ENCODE measurements at places on chromosomes 7 and 10.

DNA sequence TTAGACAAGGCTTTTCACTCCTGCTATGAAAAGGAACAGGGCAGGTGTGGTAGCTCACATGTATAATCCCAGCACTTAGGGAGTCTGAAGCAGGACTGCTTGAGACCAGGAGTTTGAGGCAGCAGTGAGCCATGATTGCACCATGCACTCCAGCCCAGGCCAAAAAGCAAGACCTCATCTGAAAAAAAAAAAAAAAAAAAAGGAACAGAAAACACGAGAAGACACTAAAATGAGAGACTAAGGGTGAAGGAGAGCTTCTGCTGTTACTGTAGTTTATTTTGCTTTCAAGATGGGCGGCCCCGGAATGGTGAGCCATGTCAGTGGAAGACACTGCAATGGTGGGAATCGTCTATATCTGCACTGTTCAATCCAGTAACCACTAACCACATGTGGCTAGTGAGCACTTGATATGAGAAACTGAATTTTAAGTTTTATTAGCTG lies 9.9 kb downstream of the PIP4K2A start:
- no peak for DNase-seq

DNA sequence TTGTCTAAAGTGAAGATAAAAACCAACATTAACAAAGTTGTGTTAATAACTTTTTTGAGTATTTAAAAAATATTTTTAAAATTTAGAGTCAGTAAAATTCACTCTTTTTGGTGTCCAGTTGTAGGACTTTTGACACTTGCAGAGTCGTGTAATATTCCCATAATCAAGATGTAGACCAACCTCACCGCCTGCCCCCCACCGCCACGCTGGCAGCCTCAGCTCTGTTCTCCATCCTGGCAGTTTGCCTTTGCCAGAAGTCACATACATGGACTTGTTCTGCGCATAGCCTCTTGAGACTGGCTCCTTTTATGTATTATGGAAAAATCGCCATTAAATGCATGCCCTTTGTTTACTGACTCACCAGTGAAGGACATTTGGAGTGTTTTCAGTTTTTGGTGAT lies 27.3 kb upstream of the SYCE1 start:
- no peak for DNase-seq

GRCh38 chr10:15015451-15015850 lies 28.3 kb upstream of the OLAH start:
- no peak for DNase-seq

DNA sequence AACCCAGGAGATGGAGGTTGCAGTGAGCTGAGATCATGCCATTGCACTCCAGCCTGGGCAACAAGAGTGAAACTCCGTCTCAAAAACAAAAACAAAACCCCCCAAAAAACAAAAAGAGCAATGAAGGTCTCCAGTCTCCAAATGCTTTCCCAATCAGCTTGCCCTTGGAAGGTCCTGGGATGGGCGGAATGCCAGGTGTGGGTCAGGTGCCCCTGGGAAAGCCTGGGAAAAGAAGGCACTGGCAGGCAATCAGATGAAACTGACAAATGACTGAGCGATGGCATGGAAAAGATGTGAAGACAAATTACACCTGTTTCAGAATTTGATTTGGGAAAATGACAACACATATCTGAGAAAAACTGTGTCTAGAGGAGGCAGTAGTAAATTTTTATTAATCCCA lies 210.4 kb upstream of the IMMP2L start:
- no peak for DNase-seq

GRCh38 chr10:32377458-32378259 lies 30.7 kb upstream of the EPC1 start:
- DNase-seq = peak; percentile 50

GRCh38 chr7:45219130-45219529 lies 61.5 kb downstream of the RAMP3 start:
- DNase-seq = no peak

GRCh38 chr7:38229386-38229785 lies 44.0 kb downstream of the TARP start:
- DNase-seq = peak; percentile 78

DNA sequence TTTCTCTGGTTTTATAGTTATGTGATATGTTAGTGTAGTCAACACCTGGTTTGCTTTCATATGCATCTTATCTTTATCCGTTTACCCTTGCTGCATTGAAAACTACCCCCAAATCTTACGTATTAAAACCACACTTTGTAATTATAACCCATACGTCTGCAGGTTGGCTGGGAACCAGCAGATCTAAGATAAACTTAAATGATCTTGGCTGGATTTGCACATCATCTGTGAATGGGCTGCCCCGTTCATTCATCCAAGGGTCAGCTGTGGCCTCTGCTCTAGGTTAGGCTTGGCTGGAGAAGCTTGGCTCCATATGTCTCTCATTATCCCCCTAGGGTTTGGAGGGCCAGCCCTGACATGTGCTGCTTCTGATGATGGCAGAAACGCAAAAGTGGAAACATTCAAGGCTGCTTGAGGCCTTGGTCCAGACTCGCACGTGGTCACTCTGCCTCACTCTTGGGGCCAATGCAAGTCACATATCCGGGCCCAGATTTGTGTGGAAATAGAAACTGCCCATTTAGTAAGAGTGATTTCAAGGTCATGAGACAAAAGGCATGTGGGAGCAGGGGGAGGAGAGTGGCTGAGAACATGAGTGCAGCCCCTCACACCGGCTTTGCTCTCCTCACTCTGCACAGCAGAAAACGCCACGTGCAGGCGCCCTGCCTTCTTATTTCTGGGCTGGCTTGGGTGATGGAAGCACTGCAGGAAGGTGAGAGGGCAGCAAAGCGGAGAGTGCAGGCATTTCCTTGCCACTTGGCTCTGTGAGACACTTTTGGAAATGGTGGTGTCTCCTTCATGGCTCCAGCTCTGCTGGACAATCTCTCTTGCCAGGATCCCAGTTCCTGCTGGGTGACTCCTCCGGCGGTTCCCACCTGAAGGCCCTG lies 553.8 kb downstream of the GLRX3 start:
- no peak for DNase-seq

DNA sequence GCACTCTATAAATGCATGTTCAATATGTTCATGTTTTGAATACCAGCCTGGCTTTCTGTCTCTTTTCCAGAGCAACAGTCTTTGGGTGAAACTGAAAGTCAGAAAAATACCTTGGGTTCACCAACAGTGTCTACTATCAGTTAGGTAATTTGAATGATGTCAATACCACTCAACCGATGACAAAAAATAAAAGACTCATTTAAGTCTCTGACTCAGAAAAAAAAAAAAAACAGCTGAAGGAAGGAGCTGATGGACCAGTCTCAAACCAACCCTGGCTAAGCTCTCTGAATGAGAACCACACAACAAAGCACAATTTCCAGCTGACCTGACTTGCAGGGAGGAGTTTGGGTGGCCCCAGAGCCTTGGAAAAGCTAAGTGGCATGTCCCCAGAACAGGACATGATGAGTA lies 42.5 kb downstream of the ABLIM1 start:
- DNase-seq = no peak

DNA sequence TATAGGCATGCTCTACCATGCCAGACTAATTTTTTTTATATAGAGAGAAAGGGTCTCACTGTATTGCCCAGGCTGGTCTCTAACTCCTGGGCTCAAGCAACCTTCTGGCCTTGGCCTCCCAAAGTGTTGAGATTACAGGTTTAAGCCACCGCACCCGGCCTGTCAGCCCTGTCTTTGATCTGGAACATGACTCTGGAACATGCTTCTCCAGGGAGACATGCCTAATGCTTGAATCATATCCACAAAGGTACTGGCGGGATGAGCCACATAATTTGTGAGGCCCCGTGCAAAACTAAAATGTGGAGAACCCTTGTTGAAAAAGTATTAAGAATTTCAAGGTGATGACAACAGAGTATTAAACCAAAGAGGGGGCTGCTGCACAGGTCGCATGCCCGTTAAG lies 282.8 kb downstream of the ARHGAP12 start:
- DNase-seq = peak; percentile 89

GRCh38 chr7:21094589-21094988 lies 307.9 kb upstream of the SP8 start:
- DNase-seq = no peak

DNA sequence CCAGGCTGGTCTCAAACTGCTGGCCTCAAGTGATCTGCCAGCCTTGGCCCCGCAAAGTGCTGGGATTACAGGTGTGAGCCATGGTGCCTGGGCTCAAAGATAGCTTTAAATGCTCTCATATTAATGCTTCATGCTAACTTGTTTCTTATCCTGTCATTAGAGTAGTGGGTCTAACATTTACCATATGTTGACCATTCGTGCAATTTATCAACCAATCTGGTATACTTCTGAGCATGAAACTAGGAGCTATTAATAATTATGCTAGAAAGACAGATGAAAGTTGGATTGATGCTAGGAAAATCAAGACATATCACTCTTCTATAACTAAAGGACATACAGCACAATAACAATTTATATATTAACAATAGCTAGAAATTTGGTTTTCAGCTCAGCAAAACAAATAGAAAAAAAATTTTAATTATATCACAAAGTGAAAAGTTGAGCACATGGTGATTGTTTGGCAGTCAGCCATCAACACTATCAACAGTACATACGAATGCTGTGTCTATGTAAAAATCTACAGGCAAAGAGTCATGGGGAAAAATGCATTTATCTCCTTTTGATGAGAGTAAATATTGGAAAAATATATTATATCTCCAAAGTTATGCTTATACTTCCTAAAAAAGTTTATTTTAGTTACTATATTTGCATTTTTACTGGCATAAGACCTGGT lies 112.1 kb upstream of the ABCB5 start:
- no peak for DNase-seq

DNA sequence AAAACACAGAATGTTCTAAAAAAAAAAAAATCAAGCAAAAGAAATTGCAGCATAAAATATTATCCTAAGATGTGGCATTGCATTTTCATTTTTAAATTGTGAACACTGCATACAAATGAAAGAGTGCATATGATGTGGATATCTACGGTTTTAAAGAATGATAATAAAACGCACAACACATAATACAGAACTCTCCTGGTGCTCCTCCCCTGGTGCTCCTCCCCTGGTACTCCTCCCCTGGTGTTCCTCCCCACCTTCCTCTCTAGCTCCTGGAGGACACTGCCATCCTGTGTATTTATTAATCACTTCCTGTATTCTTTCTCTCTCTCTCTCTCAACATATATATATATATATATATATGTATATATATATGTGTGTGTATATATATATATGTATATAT lies 100.1 kb downstream of the SLC37A3 start:
- DNase-seq = no peak

GRCh38 chr7:105512926-105513526 lies 9.0 kb downstream of the PUS7 start:
- DNase-seq = no peak

- DNase-seq = peak; percentile 95
These were observed 25.0 kb upstream of the C1GALT1 start for GRCh38 chr7:7157177-7157886.

DNA sequence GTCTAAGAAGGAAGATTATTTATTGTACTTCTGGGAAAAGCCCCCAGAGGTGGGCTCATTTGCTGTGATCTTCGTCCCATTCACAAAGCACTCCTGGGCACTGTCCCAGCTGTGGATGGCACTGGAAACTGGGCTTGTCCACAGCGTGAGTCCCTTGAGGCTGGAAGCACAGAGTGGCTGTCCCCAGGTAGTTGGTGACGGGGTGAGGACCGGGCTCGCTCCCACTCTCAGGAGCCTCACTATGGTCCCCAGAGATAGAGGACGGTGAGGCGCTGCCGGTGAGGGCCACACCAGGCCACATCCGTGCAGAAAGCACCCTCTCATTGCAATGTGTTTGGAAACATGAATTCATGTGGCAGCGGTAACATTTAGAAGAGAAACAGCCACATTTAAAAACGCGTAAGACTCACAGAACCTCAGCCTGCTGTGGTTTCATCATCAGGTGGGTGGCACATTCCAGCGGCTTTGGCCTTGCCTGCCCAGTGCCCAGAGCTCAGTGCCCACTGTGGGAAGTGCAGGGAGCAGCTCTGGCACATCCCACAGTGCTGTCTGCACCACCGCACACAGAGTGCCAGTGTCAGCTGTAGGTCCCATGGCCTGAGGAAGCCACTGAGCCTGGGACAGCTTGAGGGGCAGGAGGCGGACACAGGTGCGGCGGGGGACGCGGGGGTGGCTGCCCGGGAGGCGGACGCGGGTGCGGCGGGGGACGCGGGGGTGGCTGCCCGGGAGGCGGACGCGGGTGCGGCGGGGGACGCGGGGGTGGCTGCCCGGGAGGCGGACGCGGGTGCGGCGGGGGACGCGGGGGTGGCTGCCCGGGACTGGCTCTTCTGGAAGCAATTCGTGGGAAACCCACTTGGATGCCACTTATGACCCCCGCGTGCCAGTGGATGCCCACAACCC lies 449.8 kb downstream of the DNAJB6 start:
- no peak for DNase-seq

DNA sequence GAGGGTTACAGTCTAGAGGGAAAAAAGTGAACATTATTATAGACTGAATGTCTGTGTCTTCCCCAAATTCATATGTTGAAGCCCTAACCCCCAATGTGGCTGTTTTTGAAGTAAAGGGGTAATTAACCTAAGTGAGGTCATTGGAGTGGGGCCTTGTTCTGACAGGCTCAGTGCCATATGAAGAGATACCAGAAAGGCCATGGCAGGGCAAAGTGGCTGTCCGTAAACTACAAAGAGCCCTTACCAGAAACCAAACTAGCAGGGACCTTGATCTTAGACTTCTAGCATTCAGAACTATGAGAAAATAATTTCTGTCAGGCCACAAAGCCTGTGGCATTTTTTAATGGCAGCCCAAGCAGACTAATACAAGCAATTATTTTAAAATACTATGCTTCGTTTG lies 8.7 kb downstream of the TMEM209 start:
- no peak for DNase-seq

DNA sequence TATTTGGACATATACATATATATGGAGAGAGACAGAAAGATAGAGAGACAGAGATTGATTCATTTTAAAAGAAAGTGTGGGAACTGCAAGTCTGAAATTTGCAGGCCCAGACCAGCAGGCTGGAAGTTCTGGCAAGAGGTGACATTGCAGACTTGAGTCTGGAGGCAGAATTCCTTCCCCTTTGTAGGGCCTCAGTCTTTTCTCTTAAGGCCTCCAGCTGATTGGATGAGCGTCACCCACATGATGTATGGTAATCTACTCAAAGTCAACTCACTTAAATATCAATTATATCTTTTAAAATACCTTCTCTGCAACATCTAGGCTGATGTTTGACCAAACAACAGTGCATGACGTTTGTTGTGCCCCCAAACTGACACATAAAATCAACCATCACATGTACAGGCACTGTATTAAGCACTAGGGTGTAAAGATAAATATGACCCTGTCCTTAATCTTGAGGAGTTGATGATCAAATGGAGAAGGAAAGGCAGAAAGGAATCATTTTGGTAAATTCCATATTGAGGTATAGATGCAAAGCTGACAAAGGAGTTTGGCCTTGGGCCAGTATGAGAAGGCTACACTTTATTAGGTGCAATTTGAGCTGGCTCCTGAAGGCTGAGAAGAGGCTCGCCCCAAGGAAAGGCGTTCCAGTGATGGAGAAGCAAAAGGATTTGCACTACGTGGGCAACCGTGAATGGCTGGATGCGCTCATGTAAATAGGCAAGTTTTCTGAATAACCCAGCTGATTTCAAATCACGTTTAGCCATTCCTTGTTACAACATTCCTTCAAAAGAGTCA lies 52.6 kb downstream of the BPGM start:
- DNase-seq = no peak

- no peak for DNase-seq
These were observed 39.0 kb downstream of the DIP2C start for GRCh38 chr10:650441-650851.

Data from RPMI7951 (cell line).